Cardiac muscle cell (in vitro differentiated cells and primary cell): ENCODE measurements at places on chromosomes 1 and 21.
A peak's percentile ranks its signal among the peaks of the same experiment; 100 is the strongest.

DNA sequence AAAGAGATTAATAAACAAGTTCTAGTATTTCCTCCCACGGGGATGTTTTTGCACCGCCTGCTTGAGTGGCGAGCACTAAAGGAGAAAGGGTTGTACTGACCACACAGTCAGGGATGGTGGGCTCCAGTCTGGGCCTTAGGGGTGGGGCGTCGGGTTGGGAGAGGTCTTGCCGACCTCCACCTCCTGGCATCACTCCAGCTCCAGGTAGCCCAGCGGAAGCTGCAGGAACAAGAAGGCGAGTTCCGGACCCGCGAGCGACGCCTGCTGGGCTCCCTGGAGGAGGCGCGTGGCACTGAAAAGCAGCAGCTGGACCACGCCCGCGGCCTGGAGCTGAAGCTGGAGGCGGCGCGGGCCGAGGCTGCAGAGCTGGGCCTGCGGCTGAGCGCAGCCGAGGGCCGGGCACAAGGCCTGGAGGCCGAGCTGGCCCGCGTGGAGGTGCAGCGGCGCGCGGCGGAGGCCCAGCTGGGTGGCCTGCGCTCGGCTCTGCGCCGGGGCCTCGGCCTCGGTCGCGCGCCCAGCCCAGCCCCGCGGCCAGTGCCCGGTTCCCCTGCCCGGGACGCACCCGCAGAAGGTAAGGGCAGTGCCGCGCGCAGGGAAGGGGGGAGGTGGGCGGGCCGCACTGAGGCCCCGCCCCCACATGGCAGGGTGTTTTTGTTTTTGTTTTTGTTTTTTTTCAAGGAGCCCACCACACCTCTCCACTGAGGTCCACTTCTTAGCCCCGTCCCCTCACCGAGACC, 19.7 kb downstream of the MFAP2 start:
- H3K27ac ChIP-seq, result no peak overlapping the region
- H3K27me3 ChIP-seq, result no peaks in the 10 kb centered on the region
- no peaks in the 10 kb centered on the region for H3K4me1 ChIP-seq
- no peaks in the 10 kb centered on the region for H3K36me3 ChIP-seq
- DNase-seq, result peak; percentile 86
- peak overlapping the region; percentile 17 for H3K4me3 ChIP-seq

GRCh38 chr1:100995198-100995988, 30.2 kb downstream of the DPH5 start:
- no peaks in the 10 kb centered on the region for H3K27me3 ChIP-seq
- DNase-seq, result no peak

GRCh38 chr1:117615474-117615873, 9.6 kb downstream of the TENT5C start:
- H3K27me3 ChIP-seq, result no peaks in the 10 kb centered on the region
- peaks cover 20% of the 10 kb centered on the region for H3K4me1 ChIP-seq
- no peak for DNase-seq
- H3K4me3 ChIP-seq, result no peak overlapping the region
- no peaks in the 10 kb centered on the region for H3K36me3 ChIP-seq

DNA sequence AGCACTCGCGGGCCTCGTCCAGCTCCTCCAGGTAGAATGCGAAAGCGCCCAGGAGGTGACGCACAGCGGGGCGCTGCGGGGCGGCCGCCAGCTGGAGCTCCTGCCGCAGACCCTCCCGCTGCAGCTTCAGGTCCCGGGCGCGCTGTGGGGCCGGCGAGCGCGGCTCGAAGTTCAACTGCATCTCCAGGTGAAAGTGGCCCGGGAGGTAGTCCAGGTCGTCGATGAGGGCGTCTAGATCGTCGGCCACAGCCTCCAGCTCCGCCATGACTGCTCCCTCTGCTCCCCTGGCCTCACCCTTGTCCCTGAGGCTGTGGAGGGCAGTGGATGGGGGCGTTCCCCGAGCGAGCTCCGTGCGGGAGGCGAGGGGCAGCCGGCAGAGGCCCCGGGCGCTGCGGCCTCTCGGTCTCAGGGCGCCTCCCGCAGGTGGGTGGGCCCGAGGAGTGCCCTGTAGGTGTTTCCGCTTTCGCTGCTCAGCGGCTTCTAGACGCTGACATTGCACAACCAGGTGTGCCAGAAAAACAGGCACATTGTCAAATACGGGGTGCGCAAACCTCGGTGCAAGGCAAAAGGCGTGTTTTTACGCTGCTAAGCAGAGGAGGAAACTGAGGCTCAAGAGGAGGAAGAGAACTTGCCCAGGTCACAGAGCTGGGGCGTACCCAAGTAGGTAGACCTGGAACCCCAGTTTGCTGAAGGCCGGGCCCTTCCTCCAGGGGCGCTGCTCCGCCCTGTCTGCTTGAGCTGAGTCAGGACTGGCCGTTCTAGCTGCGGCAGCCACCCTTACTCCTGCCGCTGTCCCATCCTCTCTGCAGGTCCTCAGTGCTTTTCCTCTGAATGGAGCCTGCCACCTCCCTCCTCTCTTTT, at the start of gene TTC22:
Gene TTC22 (minus strand): TSS at position 425 of the 861 bp plus-strand sequence. CDS start 160 bp downstream, at position 265.
- H3K27ac ChIP-seq, result no peak within 1 kb of the TSS
- H3K4me3 ChIP-seq, result no peak within 1 kb of the TSS
- DNase-seq, result no peak
- no peaks in the 10 kb centered on the region for H3K4me1 ChIP-seq
- peaks cover 17% of the 10 kb centered on the region for H3K27me3 ChIP-seq

- H3K27me3 ChIP-seq, result no peaks in the 10 kb centered on the region
- H3K4me1 ChIP-seq, result no peaks in the 10 kb centered on the region
- DNase-seq, result no peak
- no peak overlapping the region for H3K4me3 ChIP-seq
- no peak overlapping the region for H3K27ac ChIP-seq
Measured at GRCh38 chr1:154104433-154105082, 50.3 kb downstream of the NUP210L start.
